Fibroblast of upper back skin (primary cell): ENCODE measurements at places on chromosomes 2 and 18.

- no peak for DNase-seq
Measured at GRCh38 chr2:212033888-212034287, 504.7 kb downstream of the ERBB4 start.

DNA sequence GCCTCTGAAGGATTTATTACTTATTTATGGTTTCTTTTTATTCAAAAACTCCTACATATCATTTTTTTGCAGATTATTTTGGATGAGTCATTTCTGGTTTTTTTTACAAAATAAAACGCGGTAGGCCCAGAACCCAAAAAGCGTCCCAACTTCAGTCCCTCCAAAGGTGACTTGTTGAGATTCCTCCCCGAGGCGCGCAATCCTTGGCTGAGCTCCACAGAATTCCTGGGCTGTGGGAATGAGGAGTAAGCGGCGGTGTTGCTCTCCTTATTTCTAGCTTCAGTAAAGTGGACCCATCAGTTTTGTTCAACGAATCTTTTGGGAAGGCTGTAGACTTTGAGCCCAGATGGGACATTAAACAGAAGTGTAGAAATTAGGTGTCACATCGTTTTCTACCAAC, 67.0 kb upstream of the RMP24 start:
- DNase-seq, result no peak

DNA sequence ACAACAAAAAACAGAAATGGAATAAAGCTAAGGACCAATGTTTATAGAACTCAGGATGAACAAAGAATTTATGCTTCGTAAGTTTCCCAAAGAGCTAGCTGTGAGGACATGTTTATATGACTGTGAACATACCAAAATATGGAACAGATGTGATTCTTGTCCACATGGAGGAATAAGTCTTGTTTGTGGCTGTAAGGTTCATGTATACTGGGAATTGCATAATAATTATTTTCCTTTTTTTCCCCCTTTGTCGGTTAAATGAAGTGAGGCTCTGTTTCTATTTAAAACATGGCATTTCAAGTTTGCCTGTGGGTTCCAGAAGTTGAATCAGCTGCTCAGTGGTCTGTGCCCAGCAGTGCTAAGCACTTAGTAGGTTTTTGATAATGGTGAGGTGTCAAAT, 108.1 kb downstream of the FHOD3 start:
- peak; percentile 18 for DNase-seq

DNA sequence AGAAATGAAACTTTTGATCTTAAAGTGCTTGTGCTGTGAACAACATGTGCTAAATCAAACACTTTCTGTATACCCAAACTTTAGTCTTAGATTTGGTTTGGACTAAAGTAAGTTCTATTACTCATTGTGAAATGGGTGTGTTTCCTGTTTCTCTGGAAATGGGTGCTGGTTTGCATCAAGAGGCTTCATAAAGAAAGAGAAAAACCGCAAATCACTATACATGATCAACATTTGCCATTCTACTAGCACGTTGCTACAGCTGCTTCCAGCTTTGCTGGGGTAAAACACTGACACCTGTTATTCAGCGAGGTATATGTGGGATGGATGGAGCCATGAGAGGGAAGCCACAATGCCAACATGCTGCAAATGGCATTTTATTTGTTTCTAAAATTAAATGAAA, 547.0 kb upstream of the ACVR2A start:
- no peak for DNase-seq

DNA sequence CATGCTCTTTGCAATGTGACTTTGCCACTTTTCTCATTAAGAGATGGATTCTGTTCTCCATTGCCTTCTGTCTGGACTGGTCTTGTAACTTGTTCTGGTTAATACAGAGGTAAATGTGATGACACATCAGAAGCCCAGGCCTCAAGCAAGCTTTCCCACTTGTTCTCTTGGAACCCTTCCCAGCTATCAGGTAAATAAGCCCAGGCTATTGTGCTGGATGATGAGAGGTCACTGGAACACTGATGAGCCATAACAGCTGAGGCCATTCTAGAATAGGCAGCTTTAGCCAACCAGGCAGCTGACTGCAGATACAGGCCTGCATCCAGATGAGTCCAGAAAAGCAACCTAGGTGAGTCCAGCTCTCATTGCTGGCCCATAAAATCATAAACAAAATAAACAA, 1007.0 kb upstream of the ACVR2A start:
- DNase-seq, result no peak

- DNase-seq, result peak; percentile 86
Measured at GRCh38 chr2:192194866-192195547, at the start of gene TMEFF2. TMEFF2 (minus strand) TSS chr2:192194933; CDS start chr2:192194524, 409 bp downstream.

- peak; percentile 89 for DNase-seq
Measured at GRCh38 chr18:56067969-56068671, 480.1 kb upstream of the TCF4 start.

DNA sequence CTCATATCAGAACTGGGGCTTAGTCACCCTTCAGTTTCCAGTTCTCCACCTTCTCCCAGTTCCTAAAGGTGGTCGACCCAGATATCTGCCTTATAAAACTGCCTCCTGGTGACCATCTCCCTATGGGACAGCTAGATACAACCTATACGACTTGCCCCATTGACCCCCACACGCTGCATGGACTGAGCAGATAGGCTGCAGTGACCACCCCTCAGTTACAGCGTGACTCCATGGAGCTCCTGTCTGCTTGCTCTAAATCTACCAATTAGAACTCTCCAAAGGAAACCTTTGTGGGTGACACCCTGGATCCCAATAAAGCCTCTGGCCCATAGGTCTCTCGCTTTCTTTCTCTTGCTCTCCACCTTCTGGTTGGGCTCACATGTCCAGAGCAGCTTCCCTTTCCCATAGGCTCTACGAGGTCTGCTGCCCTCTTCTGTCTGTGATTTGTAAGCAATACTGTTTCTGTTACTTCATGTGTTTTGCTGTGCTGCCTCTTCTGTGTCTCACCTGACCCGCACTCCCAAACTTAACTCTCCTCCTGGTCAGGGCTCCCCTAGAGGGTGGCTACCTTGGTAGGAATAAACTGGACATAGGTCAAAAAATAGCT, 971.3 kb upstream of the FAM98A start:
- DNase-seq, result no peak

DNA sequence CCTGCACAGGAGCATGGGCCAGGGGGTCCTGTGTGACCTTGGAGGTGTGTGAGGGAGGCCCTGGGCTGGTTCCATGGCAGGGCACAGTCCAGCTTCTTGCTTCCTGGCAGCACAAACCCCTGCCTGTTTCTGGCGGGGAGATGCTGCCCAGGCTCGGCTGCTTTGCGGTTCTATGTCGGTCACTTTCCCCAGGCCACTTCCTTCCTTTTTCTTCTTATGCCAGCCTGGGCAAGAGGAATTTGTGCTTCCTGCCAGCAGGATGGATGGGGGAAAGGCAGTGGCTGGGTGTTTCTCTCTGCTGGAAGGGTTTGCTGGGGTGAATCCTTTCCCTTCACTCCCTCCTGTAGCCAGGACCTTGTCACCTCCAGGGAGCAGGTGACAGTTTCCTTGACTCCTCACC, 24.3 kb downstream of the ASAP2 start:
- no peak for DNase-seq

- no peak for DNase-seq
Measured at GRCh38 chr2:65300134-65300760, 72.6 kb downstream of the ACTR2 start.

- peak; percentile 6 for DNase-seq
Measured at GRCh38 chr2:39306626-39307025, 62.9 kb upstream of the CDKL4 start.

GRCh38 chr2:235876099-235876679, 292.0 kb downstream of the GBX2 start:
- DNase-seq, result no peak

DNA sequence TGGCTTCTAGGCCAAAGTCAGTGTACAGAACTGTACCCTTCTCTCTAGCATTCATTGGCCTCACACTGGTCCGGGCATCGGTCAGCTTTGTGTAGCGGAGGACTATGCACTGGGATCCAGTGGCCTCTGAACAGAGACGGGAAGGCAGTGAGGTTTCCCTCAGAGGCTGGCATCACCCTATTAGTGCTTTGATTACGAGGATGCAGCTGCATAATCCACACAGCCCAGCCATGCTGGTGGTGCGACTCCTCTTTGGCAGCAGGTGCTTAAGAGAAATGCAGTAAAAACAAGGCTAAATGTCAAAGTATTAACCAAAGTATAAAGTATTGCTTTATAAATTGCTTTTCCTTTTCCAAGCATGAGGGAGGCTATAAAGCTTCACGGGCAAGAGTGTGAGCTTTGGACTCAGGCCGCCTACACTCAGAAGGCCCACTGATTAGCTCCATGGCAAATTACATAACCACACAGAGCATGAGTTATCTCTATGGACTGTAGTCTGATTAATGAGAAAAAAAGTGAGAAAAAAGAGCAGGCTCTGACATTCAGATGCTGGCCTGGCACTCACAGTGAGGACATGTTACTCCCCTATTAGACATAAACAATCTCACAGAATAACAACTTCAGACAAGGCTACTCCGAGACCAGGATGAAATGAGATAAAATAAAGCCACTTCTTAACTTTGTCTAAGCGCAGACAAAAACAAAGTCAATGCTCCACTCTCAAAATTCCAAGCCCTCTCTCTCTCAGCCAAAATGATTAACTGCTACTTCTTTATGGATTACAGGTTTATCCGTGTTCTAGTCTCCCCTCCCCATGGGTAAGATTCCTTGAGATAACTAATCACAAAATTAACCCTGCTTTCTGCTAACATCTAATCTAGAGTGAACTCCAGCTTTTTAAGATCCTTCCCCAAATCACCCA, 6.4 kb upstream of the CRYGC start:
- no peak for DNase-seq

DNA sequence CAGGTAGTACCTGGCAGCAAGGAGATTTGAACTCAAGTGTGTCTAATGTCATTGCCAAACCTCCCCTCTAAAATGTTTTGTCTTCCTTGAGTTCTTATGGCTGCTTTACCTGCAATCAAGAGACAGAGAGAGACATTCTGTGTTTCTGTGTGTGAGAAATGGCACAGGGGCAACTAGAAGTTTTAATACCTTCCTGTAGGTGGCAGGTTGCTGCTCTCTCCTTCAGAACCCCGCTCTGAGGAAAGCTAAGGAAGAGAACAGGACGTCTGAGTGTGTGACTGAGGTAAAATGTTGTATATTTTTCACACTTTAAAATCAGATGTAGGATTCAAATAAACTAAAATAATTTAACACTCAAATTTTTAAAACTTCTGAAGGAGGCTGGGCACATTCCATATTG, 19.2 kb downstream of the DTNA start:
- DNase-seq, result peak; percentile 43

GRCh38 chr2:10515887-10516286, 67.8 kb upstream of the ODC1 start:
- DNase-seq, result no peak

DNA sequence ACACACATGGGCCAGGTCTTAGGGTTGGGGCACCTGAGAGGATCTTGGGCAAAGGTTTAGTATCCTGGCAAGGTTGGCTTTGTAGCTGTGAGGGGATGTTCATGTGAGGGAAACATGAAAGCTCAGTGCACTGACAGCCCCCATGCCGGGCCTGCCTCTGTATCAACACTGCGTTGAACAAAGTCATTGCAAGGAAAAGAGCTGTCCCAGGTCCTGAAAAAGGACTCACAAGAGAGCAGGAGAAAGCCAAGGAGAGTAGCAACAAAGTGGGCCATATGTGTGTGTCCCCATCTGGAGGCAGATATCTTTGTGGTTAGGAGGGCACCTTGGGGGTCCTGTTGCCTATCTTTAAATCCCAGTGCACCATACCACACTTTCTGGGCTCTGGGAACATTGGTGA, 237.8 kb upstream of the THSD7B start:
- DNase-seq, result no peak

DNA sequence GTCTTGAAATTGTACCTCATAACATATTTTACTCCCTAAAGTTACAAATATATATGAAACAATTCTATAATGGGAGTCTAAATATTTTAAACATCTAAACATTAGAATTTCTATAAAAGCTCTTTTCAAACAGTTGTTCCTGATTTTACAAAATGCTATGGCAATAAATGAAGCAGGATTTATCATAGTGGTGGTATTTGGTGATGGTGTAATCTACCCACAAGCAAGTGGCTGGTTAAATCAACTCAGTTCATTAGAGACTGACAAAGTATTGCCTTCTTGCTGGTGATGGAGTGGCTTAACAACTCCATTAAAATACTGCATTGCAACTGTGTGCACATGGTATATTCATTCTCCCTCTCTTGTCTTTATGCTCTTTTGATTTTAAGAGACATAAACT, 138.9 kb downstream of the PMAIP1 start:
- DNase-seq, result peak; percentile 48

GRCh38 chr18:33034212-33034611, 261.4 kb upstream of the KLHL14 start:
- no peak for DNase-seq

DNA sequence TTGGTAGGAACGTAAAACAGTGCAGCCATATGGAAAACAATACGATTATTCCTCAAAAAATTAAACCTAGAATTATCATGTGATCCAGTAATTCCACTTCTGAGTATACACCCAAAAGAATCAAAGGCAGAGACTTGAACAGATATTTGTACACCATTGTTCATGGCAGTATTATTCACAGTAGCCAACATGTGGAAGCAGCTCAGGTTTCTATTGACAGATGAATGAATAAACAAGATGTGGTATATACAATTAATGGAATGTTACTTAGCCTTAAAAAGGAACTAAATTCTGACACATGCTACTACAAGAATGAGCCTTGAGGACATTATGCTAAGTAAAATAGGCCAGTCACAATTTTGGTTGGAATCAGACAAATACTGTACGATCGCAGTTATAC, 14.2 kb upstream of the RTTN start:
- DNase-seq, result no peak

- no peak for DNase-seq
Measured at GRCh38 chr2:1848599-1848995, 104.3 kb upstream of the PXDN start.

DNA sequence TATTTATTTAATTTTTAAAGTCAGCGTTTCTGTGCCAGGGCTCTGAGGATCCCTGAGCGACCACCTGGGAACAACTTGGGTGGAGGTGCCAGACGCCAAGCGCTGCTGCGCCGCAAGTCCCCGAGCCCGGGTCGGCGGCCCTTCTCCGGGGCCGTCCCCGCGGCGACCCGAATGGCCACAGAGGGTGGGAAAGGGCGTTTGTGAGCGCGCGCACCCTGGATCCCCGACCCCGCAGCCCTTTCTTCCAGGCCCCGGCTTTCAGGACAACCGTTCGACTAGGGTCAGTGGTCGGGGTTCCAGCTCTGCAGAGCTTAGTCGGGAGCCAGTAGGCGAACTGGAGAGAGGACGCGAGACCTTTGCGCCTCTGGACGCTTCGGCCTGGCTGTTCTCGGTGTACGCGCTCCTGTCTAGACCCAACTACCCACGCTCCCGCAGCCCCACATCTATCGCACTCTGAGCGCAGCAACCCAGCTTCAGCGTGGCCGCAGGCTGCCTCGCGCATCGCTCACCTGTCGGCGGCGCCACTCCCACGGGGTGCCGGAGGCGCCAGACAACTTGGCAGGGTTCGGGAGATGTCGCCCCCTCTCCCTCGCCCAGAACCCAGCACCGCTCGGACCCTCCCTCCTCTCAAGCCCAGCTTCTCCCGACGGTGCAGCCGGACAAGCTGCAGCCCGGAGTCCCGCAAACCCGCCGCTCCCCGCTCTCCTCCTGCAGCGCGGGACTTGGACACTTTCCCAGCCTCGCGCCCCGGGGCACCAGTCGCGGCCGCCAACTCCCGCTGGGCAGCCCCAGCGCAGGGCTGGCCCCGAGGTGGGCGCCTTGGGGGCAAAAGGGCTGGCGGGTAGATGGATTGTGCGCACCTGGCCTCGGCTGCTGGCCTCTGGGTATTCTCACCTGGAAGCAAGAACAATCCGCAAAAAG, 758 bp downstream of the LYPD1 start:
- no peak for DNase-seq
